ENCODE measurements at places on chromosomes 13 and 19.

- H3K4me1 ChIP-seq: peaks cover 23% of the 10 kb centered on the region
- peak overlapping the region; percentile 56 for H3K27ac ChIP-seq
- H3K36me3 ChIP-seq: no peaks in the 10 kb centered on the region
- no peaks in the 10 kb centered on the region for H3K27me3 ChIP-seq
- peak overlapping the region; percentile 13 for H3K4me3 ChIP-seq
These were observed 14.5 kb downstream of the FFAR2 start for GRCh38 chr19:35462476-35462953.

DNA sequence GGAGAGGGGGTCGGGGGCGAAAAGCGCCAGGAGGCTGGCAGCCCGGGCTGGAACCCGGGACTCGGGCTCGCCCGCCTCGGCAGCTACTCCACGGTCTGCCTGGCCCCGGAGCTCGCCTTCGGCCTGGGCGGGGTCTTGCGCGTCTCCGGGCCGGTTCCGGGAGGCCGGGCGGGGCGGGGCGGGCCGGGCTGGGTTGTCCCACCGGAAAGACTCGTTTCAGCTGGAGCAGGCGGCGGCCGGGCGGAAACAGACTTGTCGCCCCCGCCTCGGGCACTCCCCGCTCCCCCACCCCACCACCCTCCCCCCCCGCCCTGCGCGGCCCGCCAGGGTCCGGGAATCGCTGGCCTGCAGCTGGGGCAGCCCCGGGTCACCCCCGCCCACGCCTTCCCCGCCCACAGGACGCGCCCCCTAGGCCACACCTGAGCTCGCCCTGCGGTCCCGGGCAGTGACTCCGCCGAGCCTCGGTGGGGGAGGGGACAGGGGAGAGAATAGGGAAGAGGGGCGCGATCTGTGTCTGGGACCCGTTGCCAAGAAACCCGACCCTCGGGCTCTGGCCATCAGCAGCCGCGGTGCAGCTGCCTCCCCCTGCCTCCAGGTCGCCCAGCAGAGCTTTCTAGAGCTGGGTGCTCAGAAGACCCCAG lies 109.4 kb downstream of the KCTD15 start:
- H3K36me3 ChIP-seq: no peaks in the 10 kb centered on the region
- DNase-seq: no peak
- H3K27me3 ChIP-seq: peaks cover 27% of the 10 kb centered on the region
- peaks cover 12% of the 10 kb centered on the region for H3K4me1 ChIP-seq
- no peak overlapping the region for H3K27ac ChIP-seq
- peak overlapping the region; percentile 37 for H3K4me3 ChIP-seq

GRCh38 chr19:30107251-30107650 lies 165.2 kb downstream of the URI1 start:
- no peak overlapping the region for H3K4me3 ChIP-seq
- H3K27me3 ChIP-seq: no peaks in the 10 kb centered on the region
- H3K36me3 ChIP-seq: no peaks in the 10 kb centered on the region
- no peaks in the 10 kb centered on the region for H3K4me1 ChIP-seq
- DNase-seq: no peak
- H3K27ac ChIP-seq: no peak overlapping the region

DNA sequence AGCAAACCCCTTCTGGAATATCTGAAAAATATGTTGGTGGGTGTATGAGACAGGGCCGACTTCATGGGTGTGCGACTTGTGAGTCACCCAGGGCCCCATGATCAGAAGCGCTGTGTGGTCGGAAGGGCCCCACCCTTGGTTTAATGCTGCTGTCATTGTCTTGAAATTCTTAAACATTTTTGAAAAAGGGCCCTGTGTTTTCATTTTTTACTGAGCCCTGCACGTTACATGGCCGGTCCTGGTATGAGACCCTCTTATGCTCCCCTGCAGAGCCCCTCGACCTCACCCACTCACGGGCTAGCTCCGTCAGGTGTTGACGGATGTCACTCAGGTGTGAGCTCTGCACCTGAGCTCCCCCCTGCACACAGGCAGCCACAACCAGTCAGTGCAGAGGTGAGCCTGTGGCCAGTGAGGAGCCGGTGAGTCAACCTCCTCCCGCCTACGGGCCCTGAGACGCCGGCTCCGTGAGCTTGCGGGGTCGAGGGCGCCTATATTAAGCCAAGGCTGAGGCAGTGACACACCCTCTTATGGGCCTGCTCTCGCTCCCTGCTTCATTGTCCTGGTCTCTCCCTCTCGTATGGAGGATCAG lies 27.7 kb downstream of the GADD45B start:
- DNase-seq: peak; percentile 76
- H3K36me3 ChIP-seq: no peaks in the 10 kb centered on the region
- H3K27ac ChIP-seq: peak overlapping the region; percentile 80
- peaks cover 21% of the 10 kb centered on the region for H3K4me1 ChIP-seq

DNA sequence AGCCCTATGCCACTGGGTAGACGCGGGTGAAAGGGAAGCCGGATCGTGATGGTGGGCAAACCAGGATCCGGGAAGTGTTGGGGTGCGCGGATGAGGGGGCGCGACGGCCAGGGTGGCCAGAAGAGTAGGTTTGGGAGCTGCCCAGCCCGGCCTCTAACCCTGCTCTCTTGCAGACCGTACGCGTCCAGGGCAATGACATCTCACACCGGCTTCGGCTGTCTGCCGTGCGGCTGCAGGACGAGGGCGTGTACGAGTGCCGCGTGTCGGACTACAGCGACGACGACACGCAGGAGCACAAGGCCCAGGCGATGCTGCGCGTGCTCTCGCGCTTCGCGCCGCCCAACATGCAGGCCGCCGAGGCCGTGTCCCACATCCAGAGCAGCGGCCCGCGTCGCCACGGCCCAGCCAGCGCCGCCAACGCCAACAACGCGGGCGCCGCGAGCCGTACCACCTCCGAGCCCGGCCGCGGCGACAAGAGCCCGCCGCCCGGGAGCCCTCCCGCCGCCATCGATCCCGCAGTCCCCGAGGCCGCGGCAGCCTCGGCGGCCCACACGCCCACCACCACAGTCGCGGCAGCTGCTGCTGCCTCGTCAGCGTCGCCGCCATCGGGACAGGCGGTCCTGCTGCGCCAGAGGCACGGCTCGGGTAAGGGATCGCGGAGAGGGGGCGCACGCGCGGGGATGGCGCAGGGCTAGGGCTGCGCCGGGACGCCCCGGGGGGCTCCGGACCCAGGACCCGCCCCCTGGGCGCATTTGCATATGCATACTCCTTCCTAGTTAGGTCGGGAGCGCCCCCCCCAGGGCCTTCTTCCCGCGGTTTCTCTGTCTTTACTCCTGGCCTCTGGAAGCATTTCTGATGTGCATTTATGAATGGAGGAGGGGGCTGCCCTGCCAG lies 4.1 kb downstream of the VSTM2B start:
- H3K4me1 ChIP-seq: peaks cover 34% of the 10 kb centered on the region
- H3K4me3 ChIP-seq: no peak overlapping the region
- DNase-seq: no peak
- peaks cover 35% of the 10 kb centered on the region for H3K27me3 ChIP-seq
- H3K36me3 ChIP-seq: no peaks in the 10 kb centered on the region

- H3K36me3 ChIP-seq: no peaks in the 10 kb centered on the region
- no peaks in the 10 kb centered on the region for H3K4me1 ChIP-seq
- H3K27me3 ChIP-seq: no peaks in the 10 kb centered on the region
- DNase-seq: no peak
- no peak overlapping the region for H3K4me3 ChIP-seq
These were observed 14.7 kb upstream of the LILRB4 start for GRCh38 chr19:54648129-54648528.

GRCh38 chr13:75704194-75704926 lies 68.2 kb downstream of the LMO7 start:
- no peaks in the 10 kb centered on the region for H3K4me1 ChIP-seq
- H3K4me3 ChIP-seq: no peak overlapping the region
- no peak for DNase-seq
- H3K27ac ChIP-seq: no peak overlapping the region
- H3K36me3 ChIP-seq: no peaks in the 10 kb centered on the region

- H3K27ac ChIP-seq: no peak overlapping the region
- no peak overlapping the region for H3K4me3 ChIP-seq
- no peaks in the 10 kb centered on the region for H3K4me1 ChIP-seq
- no peaks in the 10 kb centered on the region for H3K27me3 ChIP-seq
These were observed 579.6 kb downstream of the DIAPH3 start for GRCh38 chr13:59584101-59584500.

- H3K4me3 ChIP-seq: peak overlapping the region; percentile 86
- peak overlapping the region; percentile 96 for H3K27ac ChIP-seq
- DNase-seq: peak; percentile 81
- H3K4me1 ChIP-seq: peaks cover 29% of the 10 kb centered on the region
These were observed 467 bp upstream of the CLN5 start for GRCh38 chr13:76991432-76991795.

GRCh38 chr13:28055357-28055756 lies 45.0 kb downstream of the FLT3 start:
- no peaks in the 10 kb centered on the region for H3K27me3 ChIP-seq
- DNase-seq: no peak
- no peak overlapping the region for H3K4me3 ChIP-seq
- H3K36me3 ChIP-seq: no peaks in the 10 kb centered on the region
- no peaks in the 10 kb centered on the region for H3K4me1 ChIP-seq

- peaks cover 47% of the 10 kb centered on the region for H3K27me3 ChIP-seq
- no peak overlapping the region for H3K27ac ChIP-seq
- H3K4me1 ChIP-seq: peaks cover 62% of the 10 kb centered on the region
- H3K4me3 ChIP-seq: no peak overlapping the region
- no peak for DNase-seq
These were observed 1.7 kb downstream of the PDE4A start for GRCh38 chr19:10422046-10422461.
